Heart left ventricle (tissue), 16 donors: ENCODE measurements at places on chromosomes 13 and 19. TPM values are rescaled to one million over a fixed set of nuclear protein-coding genes. Genes with fewer than 3 reads are reported as not detected.

- H3K36me3 ChIP-seq: no peaks in the 10 kb centered on the region
- no peaks in the 10 kb centered on the region for H3K27me3 ChIP-seq
- DNase-seq: peak; percentile 74
- H3K4me1 ChIP-seq: peaks cover 80% of the 10 kb centered on the region
- no peak overlapping the region for H3K4me3 ChIP-seq
- H3K27ac ChIP-seq: peak overlapping the region; percentile 74
These were observed 6.6 kb downstream of the SSBP4 start for GRCh38 chr19:18425515-18426415.

Gene FXYD7
- total RNA-seq: not detected

Gene CGB1
- total RNA-seq: not detected

Gene CAMSAP3
- total RNA-seq: 0.72 TPM

DNA sequence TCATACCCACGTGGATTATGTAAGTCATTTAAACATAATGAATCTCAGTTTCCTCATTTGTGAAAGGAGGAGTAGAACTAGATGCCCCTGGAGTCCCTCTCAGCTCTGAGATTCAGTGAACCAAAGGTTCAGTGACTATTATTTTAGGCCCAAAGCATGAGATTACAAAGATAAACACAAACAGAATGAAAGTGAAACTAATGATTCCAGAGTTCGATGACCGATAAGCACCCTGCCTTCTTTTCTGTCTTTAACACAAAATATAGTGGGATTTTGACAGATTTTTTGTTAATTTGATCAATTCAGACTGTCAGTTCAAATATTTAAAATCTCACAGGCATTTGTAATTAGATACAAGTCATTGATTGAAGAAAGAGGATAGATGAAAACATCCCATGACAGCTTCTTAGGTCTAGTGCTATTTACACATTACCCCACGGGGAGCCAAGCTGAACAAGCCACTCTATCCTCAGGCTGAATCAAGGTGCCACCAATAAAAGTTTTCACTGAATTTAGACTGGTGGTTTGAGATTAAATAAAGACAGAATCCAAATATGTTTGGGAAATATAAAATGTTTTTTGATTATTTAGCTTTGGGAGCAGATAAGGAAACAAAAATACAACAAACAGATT is 64.6 kb upstream of the RAP2A start:
- peaks cover 33% of the 10 kb centered on the region for H3K36me3 ChIP-seq
- DNase-seq: no peak
- H3K4me1 ChIP-seq: no peaks in the 10 kb centered on the region

GRCh38 chr19:9308091-9308770 is 1.4 kb downstream of the ZNF699 start:
- no peak overlapping the region for H3K27ac ChIP-seq
- no peaks in the 10 kb centered on the region for H3K4me1 ChIP-seq
- H3K36me3 ChIP-seq: peaks cover 4% of the 10 kb centered on the region
- DNase-seq: no peak

- H3K27me3 ChIP-seq: peaks cover 27% of the 10 kb centered on the region
- H3K4me3 ChIP-seq: no peak overlapping the region
- DNase-seq: no peak
- no peak overlapping the region for H3K27ac ChIP-seq
- no peaks in the 10 kb centered on the region for H3K36me3 ChIP-seq
- no peaks in the 10 kb centered on the region for H3K4me1 ChIP-seq
These were observed 201.7 kb upstream of the UBL3 start for GRCh38 chr13:30052120-30052519.

GRCh38 chr19:36120984-36121358 is 5.7 kb downstream of the TBCB start:
- DNase-seq: no peak
- H3K27ac ChIP-seq: no peak overlapping the region
- H3K36me3 ChIP-seq: no peaks in the 10 kb centered on the region
- H3K4me1 ChIP-seq: peaks cover 10% of the 10 kb centered on the region
- H3K27me3 ChIP-seq: no peaks in the 10 kb centered on the region
- no peak overlapping the region for H3K4me3 ChIP-seq

- peak overlapping the region; percentile 14 for H3K4me3 ChIP-seq
- no peak for DNase-seq
- H3K27ac ChIP-seq: no peak overlapping the region
- H3K36me3 ChIP-seq: no peaks in the 10 kb centered on the region
- no peaks in the 10 kb centered on the region for H3K4me1 ChIP-seq
- no peaks in the 10 kb centered on the region for H3K27me3 ChIP-seq
These were observed 56.1 kb upstream of the RNF113B start for GRCh38 chr13:98233127-98233526.

Gene SHISA7
- total RNA-seq: not detected

Gene RBM26
- 17.7 TPM for total RNA-seq

GRCh38 chr19:38557205-38557799 is 60.5 kb downstream of the MAP4K1 start:
- no peaks in the 10 kb centered on the region for H3K27me3 ChIP-seq
- no peak overlapping the region for H3K27ac ChIP-seq

- H3K27ac ChIP-seq: no peak overlapping the region
- no peaks in the 10 kb centered on the region for H3K36me3 ChIP-seq
- DNase-seq: no peak
- no peaks in the 10 kb centered on the region for H3K4me1 ChIP-seq
- H3K4me3 ChIP-seq: no peak overlapping the region
These were observed 289.2 kb downstream of the TEX29 start for GRCh38 chr13:111609631-111610030.

Gene ZNF331
- total RNA-seq: 7.6 TPM

- peak; percentile 46 for DNase-seq
- H3K4me3 ChIP-seq: peak overlapping the region; percentile 58
- H3K27ac ChIP-seq: no peak overlapping the region
- H3K36me3 ChIP-seq: peaks cover 9% of the 10 kb centered on the region
- no peaks in the 10 kb centered on the region for H3K4me1 ChIP-seq
- H3K27me3 ChIP-seq: no peaks in the 10 kb centered on the region
These were observed 8.2 kb downstream of the CAPN12 start for GRCh38 chr19:38736036-38736412.

Gene GJA3
- 25.6 TPM for total RNA-seq

DNA sequence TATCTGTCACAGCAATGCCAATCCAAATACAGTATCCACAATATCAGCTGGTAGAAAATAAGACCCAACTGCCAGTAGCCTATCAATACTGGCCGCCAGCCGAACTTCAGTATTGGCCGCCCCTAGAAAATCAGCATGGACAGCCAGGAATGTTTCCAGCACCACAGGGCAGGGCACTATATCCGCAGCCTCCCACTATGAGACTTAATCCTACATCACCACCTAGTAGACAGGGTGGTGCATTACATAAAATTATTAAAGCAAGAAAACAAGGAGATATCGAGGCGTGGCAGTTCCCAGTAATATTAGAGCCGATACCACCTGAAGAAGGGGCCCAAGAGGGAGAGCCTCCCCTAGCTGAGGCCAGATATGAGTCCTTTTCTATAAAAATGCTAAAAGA is 111.3 kb downstream of the ZNF486 start:
- H3K36me3 ChIP-seq: no peaks in the 10 kb centered on the region
- H3K4me1 ChIP-seq: no peaks in the 10 kb centered on the region
- DNase-seq: no peak
- no peak overlapping the region for H3K27ac ChIP-seq
- no peaks in the 10 kb centered on the region for H3K27me3 ChIP-seq

DNA sequence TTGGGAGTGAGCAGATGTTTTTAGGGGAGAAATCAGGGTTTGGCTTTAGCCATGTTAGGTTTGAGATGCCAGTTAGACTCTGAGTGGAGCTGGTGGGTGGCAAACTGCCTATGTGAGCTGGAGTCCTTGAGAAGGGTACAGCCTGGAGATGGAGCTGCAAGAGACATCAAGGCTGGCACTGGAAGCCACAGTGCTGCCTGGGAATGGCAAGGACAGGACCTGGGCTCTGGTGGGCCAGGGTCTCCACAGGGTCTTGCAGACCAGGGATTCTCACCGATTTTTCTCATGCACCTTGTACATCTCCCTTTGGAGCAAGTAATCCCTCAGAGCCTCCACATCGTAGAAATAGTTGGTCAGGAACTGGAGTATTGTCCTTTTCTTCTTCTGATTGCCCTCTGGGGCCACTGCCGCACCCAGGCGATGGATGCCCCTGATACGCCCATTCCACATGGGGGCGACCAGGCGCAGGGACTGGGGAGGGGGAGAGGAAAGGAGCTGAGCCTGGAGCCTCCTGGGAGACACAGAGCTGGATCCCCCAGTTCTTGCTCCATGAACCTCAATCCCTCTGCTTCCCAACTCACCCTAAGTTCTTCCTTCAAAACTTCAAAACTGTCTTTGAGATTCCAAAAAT is 1.7 kb downstream of the DMAC2 start:
- H3K4me1 ChIP-seq: peaks cover 11% of the 10 kb centered on the region
- H3K27ac ChIP-seq: no peak overlapping the region
- peak; percentile 13 for DNase-seq
- no peak overlapping the region for H3K4me3 ChIP-seq

GRCh38 chr19:43524922-43525835 is 1.8 kb downstream of the ETHE1 start:
- peaks cover 18% of the 10 kb centered on the region for H3K4me1 ChIP-seq
- H3K27me3 ChIP-seq: no peaks in the 10 kb centered on the region
- DNase-seq: peak; percentile 46
- no peaks in the 10 kb centered on the region for H3K36me3 ChIP-seq
- H3K27ac ChIP-seq: peak overlapping the region; percentile 88
- peak overlapping the region; percentile 97 for H3K4me3 ChIP-seq

DNA sequence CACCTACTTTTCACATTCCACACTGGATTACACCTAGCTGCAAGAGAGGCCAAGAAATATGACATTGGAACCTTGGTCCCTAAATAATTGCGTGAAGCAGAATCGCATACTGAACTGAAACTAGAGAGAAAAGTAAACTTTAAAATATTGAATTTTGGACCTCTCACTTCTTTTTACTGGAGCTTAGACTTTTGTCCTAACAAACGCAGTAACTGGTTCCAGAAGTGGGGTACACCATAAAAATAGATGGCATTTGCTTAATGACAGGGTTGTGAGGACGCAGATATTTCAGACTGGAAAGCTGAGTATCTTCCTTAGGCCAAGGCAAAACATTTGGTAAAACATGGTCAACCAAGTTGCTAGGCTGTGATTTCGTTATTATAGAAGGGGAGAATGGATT is 19.2 kb upstream of the TPM4 start:
- no peak for DNase-seq
- no peaks in the 10 kb centered on the region for H3K27me3 ChIP-seq
- H3K4me3 ChIP-seq: no peak overlapping the region
- H3K36me3 ChIP-seq: no peaks in the 10 kb centered on the region
- H3K4me1 ChIP-seq: no peaks in the 10 kb centered on the region
